Right hindlimb (tissue), 1 donor: ENCODE measurements at places on chromosomes 1 and 21.

DNA sequence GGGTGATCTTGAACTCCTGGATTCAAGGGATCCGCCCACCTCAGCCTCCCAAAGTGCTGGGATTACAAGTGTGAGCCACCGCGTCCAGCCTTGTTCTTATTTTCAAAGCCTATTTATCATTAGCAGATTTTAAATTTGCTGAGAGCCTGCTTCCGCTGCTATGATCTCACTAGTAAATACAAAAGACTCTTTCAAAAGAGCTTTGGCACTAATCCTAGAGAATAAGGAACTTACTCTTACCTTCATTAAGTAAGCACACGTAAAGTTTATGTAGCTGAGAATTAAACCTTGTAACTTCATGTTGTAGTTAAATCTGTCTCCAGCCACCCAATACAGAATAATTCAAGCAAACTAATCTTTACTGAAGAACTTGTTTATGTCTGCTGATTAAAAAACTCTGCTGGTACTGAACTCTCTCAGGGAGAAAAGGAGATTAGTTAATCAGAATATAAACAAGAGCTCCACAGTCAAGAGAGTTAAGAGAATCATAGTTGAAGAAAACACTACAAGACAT is 72.3 kb downstream of the RUSC1 start:
- no peak for DNase-seq

DNA sequence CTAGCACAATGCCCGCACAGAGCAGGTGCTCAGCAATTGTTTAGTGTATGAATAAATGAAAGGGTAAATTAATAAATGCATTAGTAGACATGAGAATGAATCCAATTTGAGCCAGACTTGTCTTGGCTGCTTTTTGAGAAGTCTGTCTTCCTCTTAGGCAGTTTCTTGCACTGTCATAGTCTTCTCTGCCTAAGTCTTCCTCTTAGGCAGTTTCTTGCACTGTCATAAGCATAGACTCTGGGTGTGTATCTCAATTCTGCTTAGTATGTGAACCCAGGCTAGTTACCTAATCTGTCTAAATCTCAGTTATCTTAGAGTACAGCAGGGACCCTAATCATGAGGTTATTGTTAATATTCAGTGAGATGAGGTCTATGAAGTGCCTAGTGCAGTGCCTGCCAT is 27.2 kb downstream of the NHLH2 start:
- DNase-seq = no peak

GRCh38 chr1:150619576-150620509 is 9.6 kb downstream of the ENSA start:
- DNase-seq = no peak

DNA sequence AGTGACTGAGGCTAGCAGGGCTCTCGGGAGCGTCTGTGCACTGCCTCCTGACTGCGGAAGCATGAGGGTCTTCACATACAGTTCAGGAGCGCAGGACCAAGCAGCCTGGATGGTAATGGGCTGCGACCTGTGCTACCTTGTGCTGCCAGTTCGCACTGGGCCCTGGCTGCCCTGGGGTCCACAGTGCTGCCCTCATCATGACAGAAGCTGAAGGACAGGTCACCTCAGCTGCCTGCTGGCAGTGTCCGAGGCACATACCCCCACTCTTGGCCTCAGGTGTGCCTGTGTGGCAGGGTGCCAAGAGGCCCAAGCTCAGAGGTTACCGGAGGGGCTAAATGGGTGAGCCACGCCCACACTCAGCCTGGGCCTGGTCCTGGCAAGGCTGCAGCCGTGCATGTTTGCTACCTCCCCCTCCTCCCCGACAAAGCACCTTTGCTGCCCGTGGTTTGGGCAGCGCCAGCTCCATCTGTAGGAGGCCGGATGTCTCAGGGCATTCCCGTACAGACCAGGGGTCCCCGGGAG is 4.4 kb downstream of the JMJD4 start:
- no peak for DNase-seq

DNA sequence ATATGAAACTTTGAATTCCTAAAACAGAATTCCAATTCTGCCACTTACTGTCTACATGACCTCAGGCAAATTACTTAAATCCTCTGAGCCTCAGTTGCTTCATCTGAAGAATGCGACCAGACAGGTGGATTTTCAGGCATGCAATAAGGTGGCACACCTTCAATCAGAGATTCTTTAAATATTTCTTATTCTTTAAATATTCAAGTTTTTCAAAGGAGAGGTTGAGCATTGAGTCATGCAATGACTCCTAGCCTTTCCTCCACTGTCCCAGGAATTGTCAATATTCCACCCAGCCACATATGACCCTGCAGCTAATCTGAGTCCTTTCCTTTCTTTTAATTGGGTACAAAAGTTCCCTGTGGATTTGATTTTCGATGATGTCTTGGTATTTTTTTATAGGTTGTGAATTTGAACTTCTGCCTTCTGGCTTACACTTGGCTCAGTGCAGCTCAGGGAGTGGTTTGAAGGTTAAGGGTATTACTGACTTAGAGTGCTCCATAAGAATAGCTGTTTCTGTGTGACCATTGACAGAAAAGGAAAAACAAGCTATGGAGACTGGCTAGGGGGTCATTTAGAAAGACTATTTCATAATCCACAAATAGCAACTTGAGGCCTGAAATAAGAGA is 52.2 kb upstream of the PRDX6 start:
- DNase-seq = no peak

DNA sequence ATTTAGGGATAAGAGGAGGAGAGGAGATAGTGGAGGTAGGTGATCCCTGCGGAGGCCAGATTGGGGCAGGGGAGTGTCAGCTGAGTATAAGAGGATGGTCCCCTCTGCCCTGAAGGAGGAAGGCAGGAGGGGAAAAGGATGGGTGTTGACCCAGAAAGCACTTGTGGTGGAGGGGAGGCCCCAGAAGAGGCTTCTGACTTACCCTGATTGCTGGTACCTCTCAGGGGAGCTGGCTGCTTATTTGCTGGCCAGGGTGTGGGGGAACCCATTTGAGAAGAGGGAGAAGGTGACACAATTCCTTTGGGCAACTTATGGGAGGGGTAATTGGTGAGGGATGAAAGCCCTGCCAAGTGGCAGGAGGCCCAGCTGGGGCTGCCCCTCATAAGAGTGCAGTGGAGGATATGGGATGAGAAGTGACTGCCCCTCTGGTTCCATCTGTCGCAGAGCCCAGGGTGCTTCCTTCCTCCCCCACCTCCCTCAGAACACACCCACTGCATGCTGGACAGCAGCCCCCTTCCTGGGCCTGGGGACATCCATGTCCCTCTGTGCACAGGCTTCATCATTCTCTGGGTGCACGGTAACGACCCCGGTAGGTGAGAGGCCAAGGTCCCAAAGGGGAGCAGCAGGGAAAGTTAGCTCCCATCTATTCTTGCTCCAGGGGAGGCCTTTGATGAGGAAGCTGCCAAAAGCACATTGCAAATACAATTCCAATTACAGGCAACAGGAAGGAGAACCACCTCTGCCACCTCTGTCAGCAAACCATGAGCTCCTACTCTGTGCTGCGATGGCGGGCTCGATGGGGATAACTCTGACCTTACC is 1.4 kb upstream of the PCSK9 start:
- no peak for DNase-seq

- DNase-seq = peak; percentile 85
These were observed 46.3 kb downstream of the UMODL1 start for GRCh38 chr21:42117229-42117966.

- DNase-seq = peak; percentile 90
These were observed at the start of gene PAQR7 for GRCh38 chr1:25875154-25875855. Gene PAQR7 (minus strand): TSS chr1:25875708. CDS start chr1:25863839, 11,869 bp downstream.

- no peak for DNase-seq
These were observed 107.3 kb downstream of the ENAH start for GRCh38 chr1:225545649-225546048.

DNA sequence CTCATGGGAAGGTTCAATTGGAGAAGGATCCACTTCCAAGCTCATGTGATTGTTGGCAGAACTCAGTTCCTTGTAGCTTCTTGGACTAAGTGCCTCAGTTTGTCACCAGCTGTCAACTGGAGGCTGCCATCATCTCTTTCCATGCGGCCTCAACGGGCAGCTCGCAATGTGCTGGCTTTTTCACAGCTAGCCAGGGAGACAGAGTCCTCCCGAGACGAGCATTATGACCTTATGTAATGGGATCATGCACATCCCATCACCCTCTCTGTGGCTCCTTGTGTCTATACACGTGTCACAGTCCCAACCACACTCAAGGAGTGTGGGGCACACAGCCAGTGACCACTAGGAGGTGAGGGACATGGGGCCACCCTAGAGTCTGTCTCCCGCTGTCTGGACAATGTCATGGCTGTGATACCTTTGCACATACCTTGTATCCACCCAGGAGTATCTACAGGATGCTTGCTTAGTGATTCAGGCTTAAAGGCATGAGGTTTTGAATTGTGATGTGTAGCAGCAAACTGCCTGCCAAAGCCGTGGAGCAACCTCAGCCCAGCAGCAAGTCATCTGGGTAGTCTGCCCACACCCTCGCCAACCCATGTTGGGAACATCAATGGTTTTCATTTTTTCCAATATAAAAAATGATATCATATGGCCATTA is 3.9 kb upstream of the KRTAP10-6 start:
- no peak for DNase-seq

GRCh38 chr21:33801424-33802405 is 113.9 kb downstream of the ATP5PO start:
- DNase-seq = no peak

GRCh38 chr1:60227601-60228000 is 154.0 kb upstream of the C1orf87 start:
- DNase-seq = no peak

GRCh38 chr1:203467550-203467921 is 8.1 kb upstream of the PRELP start:
- no peak for DNase-seq

GRCh38 chr1:31421371-31422040 is 8.5 kb downstream of the SERINC2 start:
- no peak for DNase-seq

GRCh38 chr1:98086796-98087441 is 166.1 kb upstream of the DPYD start:
- DNase-seq = no peak

- no peak for DNase-seq
These were observed 453 bp downstream of the CDKN2C start for GRCh38 chr1:50970509-50970887.

GRCh38 chr1:164780111-164780812 is 221.3 kb downstream of the PBX1 start:
- DNase-seq = peak; percentile 55

DNA sequence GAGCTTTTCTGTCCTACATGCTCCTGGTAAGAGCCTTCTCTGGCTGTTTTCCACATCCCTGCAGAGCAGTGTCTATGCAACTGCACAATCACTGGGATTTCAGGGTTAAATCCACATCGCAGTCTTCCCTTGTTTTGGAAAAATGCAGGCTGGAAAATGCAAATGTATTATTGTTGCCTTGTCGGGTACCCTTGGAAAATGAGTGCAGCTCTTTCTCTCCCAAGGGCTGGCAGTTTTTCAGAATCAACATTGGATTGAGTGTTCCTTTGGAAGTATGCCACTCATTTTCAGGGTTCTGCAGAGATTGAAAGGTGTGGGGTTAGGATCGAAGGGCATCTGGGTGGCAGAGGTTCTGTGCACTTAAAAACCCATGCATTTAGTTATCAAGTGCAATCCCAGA is 3.2 kb downstream of the NOS1AP start:
- no peak for DNase-seq

GRCh38 chr1:41905093-41905675 is 13.5 kb downstream of the HIVEP3 start:
- no peak for DNase-seq

DNA sequence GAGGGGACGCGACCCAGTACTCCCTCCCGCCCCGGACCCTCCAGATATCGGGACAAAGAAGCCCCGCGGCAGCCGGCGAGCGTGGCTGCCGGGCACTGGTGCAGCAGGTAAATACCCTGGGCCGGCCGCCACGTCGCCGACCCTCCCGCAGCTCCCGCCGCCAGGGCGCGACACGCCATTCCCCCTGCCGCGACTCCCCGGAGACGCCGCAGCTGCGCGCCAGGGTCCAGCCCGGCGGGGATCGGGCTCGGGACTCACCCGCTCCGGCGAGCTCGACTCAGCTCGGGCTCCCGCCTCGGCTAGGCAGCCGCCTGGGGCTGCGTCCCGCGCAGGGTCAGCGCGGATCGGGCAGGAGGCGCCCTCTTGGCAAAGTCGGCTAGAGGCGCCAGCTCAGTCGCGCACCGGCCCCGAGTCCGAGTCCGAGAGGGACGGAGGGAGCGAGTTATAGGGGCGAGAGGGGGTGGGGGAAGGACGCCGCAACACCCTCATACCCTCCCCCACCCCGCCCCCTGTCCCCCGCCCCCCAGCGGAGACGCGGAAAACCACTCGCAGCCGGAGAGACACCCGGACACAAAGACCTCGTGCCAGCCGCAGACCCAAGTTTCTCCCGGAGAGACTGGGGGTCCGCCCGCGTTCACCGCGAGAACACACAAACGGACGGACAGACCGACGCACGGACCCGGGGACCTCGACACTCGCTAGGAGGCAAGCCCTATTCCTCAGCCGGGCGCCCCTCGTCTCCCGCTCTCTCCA is 985 bp downstream of the SYT6 start:
- peak; percentile 49 for DNase-seq

- DNase-seq = no peak
These were observed 60.4 kb upstream of the ATP1A1 start for GRCh38 chr1:116312681-116313069.

DNA sequence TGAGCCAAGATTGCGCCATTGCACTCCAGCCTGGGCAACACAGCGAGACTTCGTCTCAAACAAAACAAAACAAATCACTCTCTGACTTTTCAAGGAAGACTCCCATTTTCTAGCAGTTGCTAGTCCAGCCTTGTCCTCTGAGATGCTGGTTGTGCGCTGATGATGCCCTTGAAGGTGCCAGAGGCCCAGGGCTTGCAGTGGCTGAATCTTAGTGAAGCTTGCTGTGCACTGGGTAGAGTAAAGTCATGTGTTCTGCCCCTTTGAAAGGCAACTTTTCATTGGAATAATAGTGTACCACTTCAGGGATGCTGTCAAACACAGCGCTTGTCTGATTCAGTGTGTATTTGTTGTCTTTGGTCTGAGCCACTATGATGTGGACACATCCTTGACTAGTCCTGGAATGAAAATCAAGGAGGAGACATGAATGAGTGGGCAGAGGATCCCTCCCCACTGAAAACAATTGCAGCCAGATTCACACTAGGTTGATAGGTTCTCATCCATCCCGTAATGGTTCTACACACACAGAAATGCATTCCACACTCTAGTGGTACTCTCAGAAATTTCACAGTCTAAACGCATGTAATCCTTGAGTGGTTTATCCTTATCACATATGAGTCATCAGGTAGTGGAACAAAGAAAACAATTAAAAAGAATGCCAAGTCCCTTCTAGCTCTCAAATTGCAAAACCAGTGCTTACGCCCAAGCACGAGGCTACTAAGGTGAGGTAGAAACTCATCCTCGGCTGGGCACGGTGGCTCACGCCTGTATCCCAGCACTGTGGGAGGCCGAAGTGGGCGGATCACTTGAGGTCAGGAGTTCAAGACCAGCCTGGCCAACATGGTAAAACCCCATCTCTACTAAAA is 17.8 kb upstream of the TDRD10 start:
- no peak for DNase-seq

DNA sequence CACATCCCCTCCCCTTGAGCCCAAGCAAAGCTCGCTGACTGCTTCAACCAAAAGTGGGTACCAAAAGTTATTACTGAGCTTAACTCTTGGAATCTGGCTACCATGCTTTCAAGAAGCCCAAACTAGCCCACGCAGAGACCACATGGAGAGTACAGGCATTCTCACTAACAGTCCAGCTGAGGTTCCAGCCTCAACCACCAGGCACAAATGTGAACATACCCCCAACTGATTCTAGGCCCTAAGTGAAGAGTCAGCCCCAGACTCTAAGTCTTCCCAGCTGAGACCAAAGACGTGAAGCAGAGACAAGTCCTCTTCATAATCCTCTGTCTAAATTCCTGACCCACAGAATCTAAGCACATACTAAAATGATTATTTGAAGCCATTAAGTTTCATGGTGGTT is 36.8 kb downstream of the EVI5 start:
- no peak for DNase-seq
